ENCODE measurements at places on chromosomes 1 and 21.

DNA sequence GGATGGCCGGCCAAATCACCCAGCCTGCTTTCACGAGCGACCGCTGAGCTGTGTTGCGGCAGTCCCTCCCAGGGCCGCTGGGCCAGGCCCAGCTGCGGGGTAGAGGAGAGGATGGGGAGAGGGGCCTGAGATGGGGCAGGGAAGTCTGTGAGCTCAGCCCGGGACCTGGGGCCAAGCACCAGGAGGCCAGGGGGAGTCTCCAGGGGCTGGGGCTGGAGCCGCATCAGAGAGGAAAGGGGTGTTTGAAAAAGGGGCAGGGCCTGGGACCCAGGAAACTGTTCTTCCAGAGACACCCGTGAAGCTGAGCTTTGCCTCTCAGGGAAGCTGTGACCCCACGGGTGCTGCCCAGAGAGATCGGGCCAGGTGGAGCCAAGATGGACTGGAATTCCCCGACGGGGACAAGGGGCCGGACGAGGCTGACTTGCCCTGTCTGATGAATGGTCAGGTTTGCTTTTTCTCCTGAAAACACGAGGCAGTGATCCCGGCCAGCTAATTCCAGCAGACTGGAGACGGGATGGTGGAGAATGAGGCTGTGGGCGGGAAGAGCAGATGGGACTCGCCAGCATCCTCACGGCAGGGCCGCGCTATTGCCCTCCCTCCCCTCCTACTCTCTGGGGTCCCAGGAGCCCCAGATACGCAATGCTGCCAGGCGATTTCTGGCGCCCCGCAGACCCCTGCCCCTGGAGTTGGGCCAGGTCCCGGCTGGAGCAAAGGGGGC is 40.3 kb upstream of the COL18A1 start:
- no peak for DNase-seq

GRCh38 chr1:173255214-173255813 is 48.2 kb upstream of the TNFSF4 start:
- peak; percentile 10 for DNase-seq

GRCh38 chr1:165753934-165754333 is 14.7 kb downstream of the TMCO1 start:
- DNase-seq: no peak

DNA sequence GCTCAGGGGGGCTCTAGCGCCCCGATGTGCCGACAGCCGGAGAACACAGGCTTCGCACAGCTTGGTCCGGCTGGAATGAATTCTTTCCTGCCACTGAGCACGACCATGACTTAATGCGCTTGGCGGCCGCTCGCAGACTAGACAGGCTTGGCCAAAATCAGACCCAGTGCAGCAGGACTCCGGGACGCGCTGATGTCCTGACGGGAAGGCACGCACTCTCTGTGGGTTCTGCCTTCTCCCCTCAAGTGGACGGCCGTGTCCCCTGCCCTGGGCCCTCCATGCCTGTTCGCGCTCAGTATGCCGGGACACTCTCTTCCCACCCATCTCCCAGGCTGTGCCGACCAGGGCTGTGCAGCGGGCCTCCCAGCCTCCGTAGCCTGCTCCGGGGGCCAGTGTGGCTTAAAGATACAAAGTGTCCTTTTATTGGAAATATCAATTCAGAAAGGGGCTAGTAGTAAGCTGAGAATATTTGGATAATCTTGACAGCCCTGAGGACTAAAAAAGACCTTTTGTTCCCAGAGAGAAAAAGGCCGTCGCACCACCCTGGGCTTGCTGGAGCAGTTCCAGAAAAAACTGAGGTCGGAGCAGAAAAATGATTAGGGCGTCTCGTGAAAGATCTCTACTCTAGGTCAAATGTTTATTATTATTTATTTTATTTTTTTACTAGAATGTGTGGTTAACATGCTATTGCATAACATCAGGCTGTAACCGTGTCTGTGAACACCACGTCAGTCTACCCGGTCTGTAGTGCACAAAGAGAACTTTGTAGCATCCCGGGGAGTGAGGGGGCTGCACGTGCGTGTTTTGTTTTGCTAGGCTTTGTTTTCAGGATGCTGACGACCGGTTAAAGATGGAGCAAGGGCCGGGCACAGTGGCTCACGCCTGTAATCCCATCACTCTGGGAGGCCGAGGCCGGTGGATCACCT is 88.1 kb upstream of the ARHGEF16 start:
- no peak for DNase-seq

DNA sequence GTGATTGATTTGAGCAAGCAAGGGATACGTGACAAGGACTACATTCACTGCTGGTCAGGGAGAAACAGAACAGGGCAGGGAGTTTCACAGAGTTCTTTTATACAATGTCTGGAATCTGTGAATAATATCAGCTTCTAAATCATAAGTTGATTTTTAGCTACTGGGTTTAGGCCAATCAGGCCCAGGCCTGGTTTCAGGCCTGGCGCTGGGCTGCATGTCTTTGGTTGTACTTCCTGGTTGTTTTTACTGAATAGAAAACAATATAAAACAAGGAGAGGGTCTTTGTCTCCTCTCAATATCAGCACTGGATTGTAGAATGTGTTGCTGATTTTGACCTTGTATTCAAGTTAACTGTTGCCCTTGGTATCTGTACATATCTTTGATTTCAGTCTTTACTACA is 865 bp upstream of the AMY2A start:
- no peak for DNase-seq

- no peak for DNase-seq
These were observed 58.8 kb upstream of the C1orf115 start for GRCh38 chr1:220631238-220631815.

DNA sequence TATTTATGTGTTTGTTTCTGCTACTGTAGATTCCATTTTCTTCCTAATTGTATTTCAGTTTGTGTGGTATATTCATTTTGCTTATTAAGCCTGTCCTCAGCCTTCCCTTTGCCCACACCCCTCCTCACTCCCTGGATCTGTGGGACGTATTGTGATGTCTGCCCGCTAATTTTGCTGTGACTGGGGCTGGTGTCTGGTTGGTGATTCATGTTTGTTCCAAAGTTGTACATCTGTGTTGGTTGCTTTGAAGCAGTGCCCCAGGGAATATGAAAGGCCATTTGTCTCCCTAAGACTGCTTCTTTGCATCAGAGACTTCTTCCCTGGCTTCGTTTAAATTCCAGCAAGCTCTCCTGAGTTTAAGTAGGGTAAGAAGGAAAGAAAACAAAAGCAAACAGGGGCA is 289.5 kb upstream of the SGIP1 start:
- DNase-seq: peak; percentile 1

DNA sequence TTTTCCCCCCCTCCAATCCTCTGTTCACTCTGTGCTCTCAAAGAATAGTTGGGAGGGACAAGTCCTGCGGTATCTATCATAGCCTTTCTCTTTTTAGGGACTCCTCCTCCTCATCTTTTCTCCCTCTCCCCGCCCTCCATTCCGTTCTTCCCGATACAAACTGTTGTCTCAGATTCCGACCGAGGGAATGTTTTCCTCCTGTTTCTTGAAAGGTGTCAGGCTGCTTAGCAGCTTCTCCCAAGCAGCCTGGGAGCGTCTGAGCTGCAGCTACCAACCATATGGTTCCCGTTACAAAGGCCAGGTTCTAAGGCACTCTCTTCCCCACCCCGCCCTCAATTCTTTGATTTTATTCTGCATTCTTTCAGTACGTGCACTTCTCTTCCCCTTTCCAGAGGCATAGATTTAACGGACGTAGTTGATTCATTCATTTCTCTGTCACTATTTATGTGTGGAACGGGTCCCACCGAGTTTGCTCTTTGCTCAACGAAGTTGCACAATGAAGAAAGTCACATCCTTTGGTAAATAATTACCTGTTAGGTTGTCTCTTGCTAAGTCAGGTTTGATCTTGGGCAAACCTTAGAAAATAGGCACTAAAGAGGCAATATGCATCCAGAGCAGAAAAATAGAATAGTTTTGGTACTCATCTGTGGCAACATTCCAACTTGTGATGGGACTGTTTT is 2.8 kb downstream of the ADGRL2 start:
- peak; percentile 64 for DNase-seq

DNA sequence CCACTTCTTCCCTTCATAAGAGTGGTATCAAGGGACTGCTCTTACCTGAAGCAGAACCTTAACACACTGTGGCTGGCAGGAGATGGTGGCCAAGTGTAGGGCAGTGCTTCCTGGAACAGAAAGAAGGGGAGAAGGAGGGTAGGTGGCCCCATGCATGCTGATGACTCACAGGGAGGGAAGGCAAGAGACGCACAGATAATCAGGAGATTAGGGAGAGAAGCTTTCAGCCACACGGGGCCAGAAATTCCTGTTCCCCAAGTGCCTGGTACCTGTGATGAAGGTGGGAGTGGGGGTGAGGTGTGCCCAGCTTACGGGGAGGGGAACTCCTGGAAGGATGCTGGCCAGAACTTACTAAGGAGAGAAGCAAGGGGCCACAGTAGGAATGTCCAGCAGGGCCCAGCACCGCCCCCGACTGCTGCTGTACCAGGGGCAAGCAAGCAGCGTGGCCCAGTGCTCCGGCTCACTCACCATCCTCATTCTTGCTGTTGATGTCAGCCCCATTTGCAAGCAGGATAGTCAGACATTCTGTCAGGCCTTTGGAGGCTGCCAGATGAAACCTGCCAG is 7.7 kb downstream of the ANKRD35 start:
- DNase-seq: no peak

DNA sequence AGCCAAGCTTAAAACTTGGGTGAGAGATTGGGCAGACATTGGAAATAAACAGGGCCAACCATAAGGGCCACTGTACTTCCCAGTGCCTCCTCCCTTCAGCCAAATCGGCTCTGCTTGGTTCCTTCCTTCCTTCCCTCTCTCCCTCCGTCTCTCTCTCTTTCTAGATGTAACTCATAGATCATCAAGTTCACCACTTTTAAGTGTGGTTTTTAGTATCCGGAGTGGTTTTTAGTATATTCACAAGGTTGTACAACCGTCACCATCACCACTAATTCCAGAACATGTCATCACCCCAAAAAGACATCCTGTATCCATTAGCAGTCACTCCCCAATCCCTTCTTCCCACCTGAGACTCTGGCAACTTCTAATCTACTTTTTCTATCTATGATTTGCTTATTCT is 51.0 kb downstream of the MYSM1 start:
- no peak for DNase-seq

GRCh38 chr1:94654031-94654430 is 112.5 kb upstream of the F3 start:
- DNase-seq: no peak

GRCh38 chr1:93253516-93253915 is 73.0 kb downstream of the CCDC18 start:
- no peak for DNase-seq

GRCh38 chr1:248817065-248817464 is 8.7 kb downstream of the SH3BP5L start:
- no peak for DNase-seq

DNA sequence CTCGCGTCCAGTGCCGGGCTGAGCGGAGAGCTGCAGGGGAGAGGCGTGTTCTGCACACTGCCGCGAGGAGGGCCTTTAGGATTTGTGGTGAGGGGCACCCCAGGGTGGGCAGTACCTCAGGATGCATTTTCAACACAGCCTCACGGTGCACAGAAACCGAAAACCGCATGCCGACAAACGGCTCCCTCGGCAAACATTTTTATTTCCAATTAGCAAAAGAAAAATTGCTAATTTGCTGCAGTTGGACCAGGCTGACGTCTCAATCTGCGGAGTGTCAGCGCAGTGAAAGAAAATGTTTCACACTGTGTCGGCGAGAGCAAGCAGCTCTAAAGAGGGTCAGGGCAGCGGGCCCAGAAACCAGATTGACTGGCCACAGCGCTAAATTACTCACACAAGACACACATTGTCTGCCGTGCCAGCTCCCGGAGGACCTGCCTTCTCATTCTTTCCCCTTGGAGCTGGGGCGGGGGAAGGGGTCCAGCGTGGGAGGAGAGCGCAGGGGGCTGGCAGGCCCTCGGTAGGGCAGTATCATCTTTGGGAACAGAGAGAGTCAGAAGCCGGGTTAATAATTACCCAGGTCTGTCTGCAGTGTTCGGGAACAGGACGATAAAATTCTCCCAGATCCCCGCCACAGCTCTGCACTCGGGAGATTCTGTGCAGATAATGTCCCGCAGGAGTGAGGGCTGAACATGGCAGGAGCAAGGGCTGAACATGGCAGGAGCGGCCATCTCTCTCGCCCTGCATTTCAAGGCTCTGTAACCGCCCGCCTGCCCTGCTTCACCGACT is 150.2 kb downstream of the PRDM16 start:
- no peak for DNase-seq

DNA sequence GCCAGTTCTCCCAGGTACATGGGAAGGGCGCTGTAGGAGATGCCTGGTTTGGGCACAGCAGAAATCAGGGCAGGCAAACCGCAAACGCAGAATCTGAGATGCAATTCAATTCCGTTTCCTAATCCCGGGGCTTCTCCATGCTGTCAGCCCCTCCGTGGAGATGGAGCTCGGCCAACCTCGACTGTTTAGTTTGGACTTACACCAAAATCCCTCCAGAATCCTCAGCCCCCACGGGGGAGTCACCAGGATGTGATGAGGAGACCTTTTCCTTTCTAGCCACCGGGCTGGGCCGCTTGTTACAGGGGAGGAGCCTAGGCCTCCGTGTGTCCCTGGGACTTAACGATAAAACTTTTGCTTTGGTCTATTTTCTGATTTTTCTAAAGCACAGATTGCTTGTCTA is 7.9 kb downstream of the SLC2A7 start:
- DNase-seq: no peak

DNA sequence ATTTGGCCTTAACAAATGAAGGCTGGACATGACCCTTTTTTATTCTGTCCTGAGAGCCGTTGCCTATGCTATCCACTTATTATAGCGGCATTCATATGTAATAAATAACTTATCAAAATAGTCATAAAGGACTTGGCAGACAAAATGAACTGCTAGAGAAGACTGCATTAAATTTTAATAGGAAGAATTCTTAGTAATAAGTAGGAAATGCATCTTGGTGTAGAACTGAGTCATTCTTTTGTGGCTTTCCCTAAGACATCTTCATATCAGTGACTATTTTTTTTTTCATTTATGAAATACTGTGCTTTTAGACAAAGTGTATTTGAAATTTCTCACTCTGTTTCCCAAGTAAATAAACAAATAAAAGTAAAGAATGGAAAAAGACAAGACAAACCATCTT is 45.6 kb downstream of the PBX1 start:
- DNase-seq: no peak

GRCh38 chr1:44584167-44584566 is 90.1 kb downstream of the TMEM53 start:
- no peak for DNase-seq

DNA sequence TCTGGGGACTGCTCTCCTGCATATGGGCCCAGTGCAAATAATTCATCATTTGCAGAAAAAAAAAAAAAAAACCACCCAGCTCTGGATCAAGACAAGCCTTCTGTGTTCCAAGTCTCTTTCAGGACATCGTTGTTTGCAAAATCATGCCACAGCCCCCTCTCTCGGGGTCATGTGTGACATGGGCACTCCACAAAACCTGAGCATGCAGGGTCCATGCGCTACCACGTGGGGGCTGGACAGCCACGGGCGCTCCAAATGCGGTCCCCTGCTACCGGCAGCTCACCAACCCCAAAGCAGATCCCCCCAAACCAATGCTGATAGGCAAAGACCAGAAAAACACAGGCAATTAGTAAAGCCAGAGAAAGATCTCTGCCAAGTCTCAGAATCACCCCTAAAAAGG is 17.6 kb downstream of the NPHP4 start:
- DNase-seq: no peak

All from NCI-H524 (cell line).